ENCODE measurements at places on chromosomes 4 and X.

- H3K27me3 ChIP-seq = no peaks in the 10 kb centered on the region
- DNase-seq = peak; percentile 52
- peaks cover 9% of the 10 kb centered on the region for H3K4me1 ChIP-seq
- H3K27ac ChIP-seq = no peak overlapping the region
- H3K36me3 ChIP-seq = no peaks in the 10 kb centered on the region
These were observed 98.2 kb downstream of the FRYL start for GRCh38 chr4:48681856-48682255.

GRCh38 chr4:141563723-141564122 lies 72.7 kb upstream of the IL15 start:
- no peak for DNase-seq
- H3K4me3 ChIP-seq = no peak overlapping the region
- H3K4me1 ChIP-seq = no peaks in the 10 kb centered on the region
- H3K36me3 ChIP-seq = no peaks in the 10 kb centered on the region

GRCh38 chr4:128570387-128570975 lies 239.0 kb upstream of the JADE1 start:
- no peak overlapping the region for H3K27ac ChIP-seq
- no peak for DNase-seq
- no peaks in the 10 kb centered on the region for H3K27me3 ChIP-seq
- H3K4me3 ChIP-seq = no peak overlapping the region

GRCh38 chrX:7946960-7947359 lies 19.7 kb upstream of the PNPLA4 start:
- no peaks in the 10 kb centered on the region for H3K27me3 ChIP-seq
- no peak overlapping the region for H3K4me3 ChIP-seq
- H3K4me1 ChIP-seq = peaks cover 18% of the 10 kb centered on the region
- H3K27ac ChIP-seq = no peak overlapping the region

DNA sequence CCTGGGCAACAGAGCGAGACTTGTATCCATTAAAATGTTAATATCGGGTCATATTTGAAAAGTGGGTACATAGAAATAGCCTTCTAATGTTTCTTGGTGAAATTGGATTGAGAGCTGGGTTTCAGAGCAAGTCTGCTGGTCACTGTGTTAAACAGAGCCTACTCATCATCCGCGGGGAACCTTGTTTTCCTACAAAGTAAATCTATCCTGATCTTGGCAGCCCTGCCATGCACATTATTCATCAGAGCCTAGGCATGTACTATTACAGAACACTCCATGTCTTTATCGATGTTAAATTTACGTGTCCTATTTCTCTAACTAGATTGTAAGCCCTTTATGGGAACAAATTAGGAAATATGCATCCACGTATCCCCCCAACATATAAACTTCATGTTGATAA lies 18.7 kb downstream of the SETD7 start:
- no peaks in the 10 kb centered on the region for H3K4me1 ChIP-seq
- no peak overlapping the region for H3K4me3 ChIP-seq
- no peaks in the 10 kb centered on the region for H3K27me3 ChIP-seq
- H3K36me3 ChIP-seq = no peaks in the 10 kb centered on the region

- H3K4me1 ChIP-seq = peaks cover 48% of the 10 kb centered on the region
- H3K4me3 ChIP-seq = peak overlapping the region; percentile 3
- H3K36me3 ChIP-seq = no peaks in the 10 kb centered on the region
- DNase-seq = peak; percentile 83
- peak overlapping the region; percentile 47 for H3K27ac ChIP-seq
These were observed 138.7 kb downstream of the ELOVL6 start for GRCh38 chr4:110059556-110060191.

DNA sequence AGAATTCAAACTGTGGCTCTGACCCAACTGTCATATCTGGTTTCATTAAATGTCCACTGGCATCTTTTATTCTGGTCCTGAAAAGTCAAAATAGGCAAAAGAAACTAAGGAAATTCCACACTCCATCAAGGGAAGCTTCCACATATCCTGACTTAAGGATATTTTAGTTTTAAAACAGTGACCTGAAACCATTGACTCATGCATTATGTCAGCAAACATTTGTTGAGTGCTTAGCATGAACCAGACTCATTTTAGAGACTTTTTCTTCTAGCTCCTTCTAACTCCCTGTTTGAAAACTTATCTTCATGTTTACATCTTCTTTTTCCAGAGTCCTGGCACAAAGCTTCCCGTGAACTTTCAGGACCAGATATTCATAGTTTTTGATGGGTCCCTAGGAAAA lies 6.9 kb upstream of the CXCL1 start:
- 0 out of 2 replicates have a peak, but pooled peaks cover 7% of the 10 kb centered on the region for H3K4me1 ChIP-seq
- no peak overlapping the region for H3K4me3 ChIP-seq
- H3K36me3 ChIP-seq = no peaks in the 10 kb centered on the region
- DNase-seq = no peak
- H3K27me3 ChIP-seq = no peaks in the 10 kb centered on the region

GRCh38 chrX:437661-438390 lies 51.1 kb upstream of the PPP2R3B start:
- H3K27ac ChIP-seq = no peak overlapping the region
- peaks cover under 1% of the 10 kb centered on the region for H3K27me3 ChIP-seq
- H3K4me3 ChIP-seq = no peak overlapping the region
- no peaks in the 10 kb centered on the region for H3K4me1 ChIP-seq
- H3K36me3 ChIP-seq = no peaks in the 10 kb centered on the region

DNA sequence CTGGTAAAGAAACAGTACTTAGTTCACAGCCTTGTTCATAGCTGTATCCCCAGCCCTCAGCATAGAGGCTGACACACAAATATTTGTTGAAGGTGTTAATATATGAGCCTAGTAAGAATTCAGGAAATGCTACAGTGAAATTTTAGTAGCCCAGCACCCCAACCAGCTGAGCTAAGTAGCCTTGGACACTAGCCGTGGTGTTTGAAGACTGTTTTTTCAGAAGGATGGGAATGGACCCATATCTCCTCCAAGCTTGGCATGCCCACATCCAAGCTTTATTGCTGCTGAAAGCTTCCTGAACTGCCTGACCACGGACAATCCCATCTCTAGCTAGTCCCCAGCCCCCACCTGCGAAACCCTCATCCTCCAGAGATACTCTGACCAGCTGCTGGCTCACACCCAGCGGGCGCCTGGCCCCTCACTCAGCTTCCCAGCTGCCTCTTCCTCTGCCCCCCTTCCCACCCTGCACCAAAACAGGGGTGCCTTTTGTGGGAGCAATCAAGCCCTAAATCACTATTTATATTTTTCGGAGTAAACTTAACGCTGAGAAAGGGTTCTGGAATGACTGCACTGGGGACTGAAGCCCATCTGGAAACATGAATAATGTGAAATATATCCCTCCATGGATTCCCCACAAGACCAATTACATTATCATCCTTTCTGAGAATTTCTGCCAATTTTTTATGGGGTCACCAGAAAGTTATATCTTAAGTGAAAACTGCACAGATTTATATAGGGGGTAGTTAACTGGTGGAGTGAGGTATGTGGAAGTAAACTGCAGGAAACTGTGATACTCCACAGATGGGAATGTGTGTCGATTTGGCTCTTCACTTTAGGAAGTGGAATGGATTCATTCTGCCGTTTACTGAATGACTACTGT lies 41.1 kb upstream of the CBR4 start:
- no peaks in the 10 kb centered on the region for H3K27me3 ChIP-seq
- no peak for DNase-seq
- H3K4me1 ChIP-seq = no peaks in the 10 kb centered on the region
- no peaks in the 10 kb centered on the region for H3K36me3 ChIP-seq

DNA sequence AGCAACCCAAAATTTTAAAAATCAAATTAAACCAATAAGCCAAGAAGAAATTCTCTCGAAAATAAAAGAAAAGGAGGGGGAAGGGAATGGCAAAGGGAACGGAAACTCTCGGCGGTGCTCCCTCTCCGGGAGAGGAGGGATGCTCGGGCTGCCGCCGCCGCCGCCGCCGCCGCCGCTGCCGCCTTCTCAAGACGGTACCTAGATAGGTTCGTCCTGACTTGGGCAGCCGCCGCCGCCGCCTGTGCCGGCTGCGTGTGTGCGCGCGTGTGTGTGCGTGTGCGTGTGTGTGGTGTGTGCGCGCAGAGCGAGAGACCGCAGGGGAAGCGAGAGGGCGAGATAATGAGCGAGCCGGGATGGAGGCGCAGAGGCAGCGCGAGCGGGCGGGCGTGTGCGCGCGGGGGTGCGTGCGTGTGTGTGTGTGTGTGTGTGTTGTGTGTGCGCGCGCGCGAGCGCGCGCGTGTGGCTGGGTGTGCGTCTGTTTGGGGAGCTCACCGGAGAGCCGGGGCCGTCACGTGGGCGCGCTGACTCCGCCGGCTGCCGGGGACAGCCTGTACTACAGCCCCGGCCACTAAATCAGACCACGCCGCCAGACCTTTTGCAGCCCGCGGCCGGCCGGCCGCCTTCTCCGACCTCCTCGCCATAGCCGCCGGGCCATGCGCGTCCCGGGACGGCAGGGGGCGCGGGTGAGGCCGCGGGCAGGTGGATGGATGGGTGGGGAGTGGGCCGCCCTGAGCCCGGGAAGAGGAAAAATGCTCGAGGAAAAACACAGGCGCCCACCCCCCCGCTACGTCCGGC lies 111.6 kb downstream of the DHX15 start:
- H3K4me3 ChIP-seq = peak overlapping the region; percentile 71
- peak; percentile 90 for DNase-seq
- H3K27me3 ChIP-seq = peaks cover 9% of the 10 kb centered on the region

GRCh38 chr4:126441173-126442035 lies 1126.6 kb downstream of the FAT4 start:
- H3K4me3 ChIP-seq = no peak overlapping the region
- no peak overlapping the region for H3K27ac ChIP-seq
- no peaks in the 10 kb centered on the region for H3K36me3 ChIP-seq
- DNase-seq = no peak

DNA sequence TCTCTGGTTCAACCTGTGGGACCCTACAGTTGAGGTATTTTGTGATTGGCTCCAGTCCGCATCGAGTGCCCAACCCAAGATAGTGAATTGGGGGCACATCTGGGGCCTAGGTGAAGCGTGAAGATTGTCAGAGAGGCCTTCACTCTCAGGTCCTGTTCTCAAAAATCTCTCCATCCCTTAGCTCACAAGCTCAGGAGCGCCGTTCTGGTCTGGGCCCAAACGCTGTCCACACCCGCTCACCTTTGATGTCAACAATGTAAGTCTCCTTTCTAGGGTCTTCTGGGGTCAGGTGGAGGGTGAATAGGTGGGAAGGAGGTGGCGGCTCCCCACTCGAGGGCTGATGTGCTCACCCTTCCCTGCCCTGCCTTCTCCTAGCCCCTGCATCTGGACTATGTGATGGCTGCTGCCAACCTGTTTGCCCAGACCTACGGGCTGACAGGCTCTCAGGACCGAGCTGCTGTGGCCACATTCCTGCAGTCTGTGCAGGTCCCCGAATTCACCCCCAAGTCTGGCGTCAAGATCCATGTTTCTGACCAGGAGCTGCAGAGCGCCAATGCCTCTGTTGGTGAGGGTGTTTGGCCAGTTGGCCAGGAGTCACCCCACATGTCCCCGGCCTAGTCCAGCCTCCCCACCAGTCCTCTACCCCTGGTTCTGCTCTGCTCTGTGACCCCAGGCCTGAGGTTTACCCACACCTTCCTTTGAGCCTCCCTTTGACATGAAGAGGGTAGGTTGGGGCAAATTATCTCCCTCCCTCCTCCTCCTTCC lies 7.6 kb upstream of the CDK16 start:
- no peak overlapping the region for H3K27ac ChIP-seq
- H3K4me1 ChIP-seq = no peaks in the 10 kb centered on the region
- no peaks in the 10 kb centered on the region for H3K36me3 ChIP-seq
- DNase-seq = no peak
- H3K4me3 ChIP-seq = no peak overlapping the region
- H3K27me3 ChIP-seq = no peaks in the 10 kb centered on the region

DNA sequence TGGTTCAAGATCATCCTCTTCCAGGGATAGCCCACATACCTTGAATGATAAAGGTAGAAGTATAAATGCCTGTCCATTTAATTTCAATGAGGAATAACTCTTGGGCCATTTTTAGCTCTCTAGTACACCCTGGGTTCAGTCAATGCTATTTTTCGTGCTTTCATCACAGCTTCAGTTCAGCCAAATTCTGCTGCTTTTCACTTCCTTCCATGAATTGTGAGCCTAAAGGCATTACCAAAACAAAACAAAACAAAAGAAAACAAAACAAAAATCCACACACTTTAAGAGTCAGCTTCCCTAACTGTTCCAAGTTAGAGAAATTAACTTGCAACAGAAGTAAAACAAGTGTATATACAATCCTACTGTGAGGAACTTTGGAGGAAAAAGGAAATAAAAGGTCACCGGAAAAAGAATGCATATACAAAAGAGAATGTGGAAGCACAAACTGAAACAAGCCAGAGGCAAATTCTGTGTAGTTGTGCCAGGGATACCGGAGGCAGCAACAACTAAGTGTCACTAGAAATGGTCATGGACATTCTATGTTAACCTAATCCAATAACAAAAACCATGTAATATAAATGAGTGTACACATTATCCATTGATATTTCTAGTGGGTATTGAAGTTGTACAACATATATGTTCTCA lies 423.1 kb downstream of the KCTD8 start:
- H3K4me3 ChIP-seq = no peak overlapping the region
- no peak for DNase-seq
- H3K4me1 ChIP-seq = no peaks in the 10 kb centered on the region
- H3K36me3 ChIP-seq = no peaks in the 10 kb centered on the region
- H3K27ac ChIP-seq = no peak overlapping the region

DNA sequence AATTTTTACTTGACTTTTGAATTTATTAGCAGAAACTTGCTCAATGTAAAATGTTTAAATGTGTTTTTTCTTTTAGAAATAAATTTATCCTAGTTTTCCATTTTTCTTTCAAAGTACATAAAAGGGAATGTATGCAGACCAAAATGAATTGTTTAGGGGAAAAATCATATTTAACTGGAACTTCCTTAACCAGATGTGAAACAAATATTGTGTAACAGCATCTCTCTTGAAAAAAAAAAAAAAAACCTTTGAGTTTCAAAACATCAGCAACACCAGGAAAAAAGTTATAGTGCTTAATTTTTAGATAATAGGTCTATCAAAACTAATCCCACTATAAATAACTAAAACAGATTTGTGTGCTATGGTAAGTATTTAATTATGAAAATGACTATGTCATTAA lies 14.5 kb upstream of the CCNA2 start:
- H3K36me3 ChIP-seq = no peaks in the 10 kb centered on the region
- no peak overlapping the region for H3K27ac ChIP-seq
- H3K27me3 ChIP-seq = no peaks in the 10 kb centered on the region
- no peak overlapping the region for H3K4me3 ChIP-seq
- no peak for DNase-seq

DNA sequence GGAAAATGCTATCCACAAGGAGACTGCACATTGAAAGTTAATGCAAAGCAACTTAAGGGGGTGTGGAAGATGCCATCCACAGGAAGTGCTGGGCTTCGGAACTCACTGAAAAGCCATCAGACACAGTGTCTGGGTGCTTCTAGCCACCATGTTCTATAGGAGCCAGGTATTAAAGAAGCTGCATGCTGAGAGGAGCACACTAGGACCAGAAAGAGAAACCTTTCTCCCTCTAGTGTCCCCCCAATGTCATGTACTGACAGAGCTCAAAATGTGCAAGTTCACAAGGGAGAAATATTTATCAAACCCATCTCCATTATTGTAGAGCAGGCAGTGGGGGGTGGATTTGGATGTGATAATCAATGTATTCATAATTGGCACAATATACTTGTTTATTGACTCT lies 510.9 kb downstream of the GRID2 start:
- H3K27ac ChIP-seq = no peak overlapping the region
- no peaks in the 10 kb centered on the region for H3K36me3 ChIP-seq
- no peak overlapping the region for H3K4me3 ChIP-seq
- no peaks in the 10 kb centered on the region for H3K4me1 ChIP-seq
- no peak for DNase-seq
